G401 (cell line): ENCODE measurements at places on chromosomes 7 and 10.
A peak's percentile ranks its signal among the peaks of the same experiment; 100 is the strongest.

DNA sequence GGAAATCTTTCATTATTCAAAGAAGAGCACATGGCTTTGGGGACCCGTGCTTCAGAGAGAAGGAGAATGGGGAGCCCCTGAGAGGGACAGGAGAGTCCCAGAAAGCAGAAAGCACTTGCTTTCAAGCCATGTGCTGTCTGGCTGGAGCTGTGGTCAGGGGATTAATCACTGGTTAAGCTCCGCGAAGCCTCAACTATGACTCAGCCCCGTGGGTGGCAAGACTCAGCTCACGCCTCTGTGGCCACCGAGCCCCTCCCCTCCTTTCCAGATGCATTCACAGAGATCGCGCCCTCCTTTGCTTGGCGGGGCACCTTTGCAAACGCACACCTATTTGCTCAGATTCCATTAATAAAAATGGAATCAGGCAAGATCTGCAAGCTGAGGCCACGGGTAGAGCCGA is 202.9 kb upstream of the TCERG1L start:
- DNase-seq = no peak

DNA sequence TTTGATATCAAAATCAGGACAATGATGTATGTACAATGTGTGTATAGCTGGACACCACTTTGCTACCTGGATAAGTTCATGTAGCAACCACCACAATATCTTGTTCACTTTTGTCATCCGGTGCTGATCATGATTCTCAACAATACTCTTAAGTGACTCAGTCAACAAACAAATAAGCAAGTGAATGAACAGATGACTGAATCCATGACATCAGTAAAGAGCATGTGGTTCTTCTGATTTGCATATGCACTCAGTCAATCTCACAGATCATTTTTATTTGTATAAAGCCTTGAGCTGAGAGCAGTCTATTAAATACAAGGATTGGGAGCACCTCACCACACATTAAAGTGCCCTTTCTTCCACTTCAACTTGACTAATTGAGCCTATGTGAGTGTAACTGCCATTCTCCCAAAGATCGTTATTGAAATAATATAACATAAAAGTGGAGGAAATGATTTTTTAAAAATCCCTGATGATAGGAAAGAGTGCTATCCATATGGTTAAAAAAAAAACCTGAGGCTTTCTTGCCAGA is 69.5 kb downstream of the NPSR1 start:
- peak; percentile 63 for DNase-seq

- no peak for DNase-seq
Measured at GRCh38 chr10:944034-944831, 12.7 kb upstream of the LARP4B start.

GRCh38 chr10:3759397-3759796 is 25.6 kb downstream of the KLF6 start:
- DNase-seq = no peak

DNA sequence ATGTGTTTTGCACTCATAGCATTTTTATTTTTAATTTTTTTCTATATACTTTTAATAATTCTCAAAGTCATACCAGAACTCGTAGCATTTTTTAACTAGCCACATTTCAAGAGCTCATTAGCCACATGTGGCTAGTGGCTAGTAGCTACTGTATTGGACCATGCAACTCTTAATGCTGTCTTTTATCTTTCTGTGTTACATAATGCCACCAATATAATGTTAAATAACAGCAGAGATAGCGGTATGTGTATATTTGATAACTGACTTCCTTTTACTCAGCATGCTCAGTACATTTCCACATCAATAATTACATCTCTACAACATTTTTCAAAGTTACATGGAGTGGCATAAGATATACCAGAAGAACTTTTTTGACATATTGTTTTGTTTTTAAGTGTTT is 91.4 kb downstream of the CDK13 start:
- no peak for DNase-seq

GRCh38 chr7:67983486-67983885 is 986.9 kb downstream of the TYW1 start:
- DNase-seq = no peak

GRCh38 chr7:148754912-148755311 is 56.2 kb downstream of the CUL1 start:
- DNase-seq = no peak

DNA sequence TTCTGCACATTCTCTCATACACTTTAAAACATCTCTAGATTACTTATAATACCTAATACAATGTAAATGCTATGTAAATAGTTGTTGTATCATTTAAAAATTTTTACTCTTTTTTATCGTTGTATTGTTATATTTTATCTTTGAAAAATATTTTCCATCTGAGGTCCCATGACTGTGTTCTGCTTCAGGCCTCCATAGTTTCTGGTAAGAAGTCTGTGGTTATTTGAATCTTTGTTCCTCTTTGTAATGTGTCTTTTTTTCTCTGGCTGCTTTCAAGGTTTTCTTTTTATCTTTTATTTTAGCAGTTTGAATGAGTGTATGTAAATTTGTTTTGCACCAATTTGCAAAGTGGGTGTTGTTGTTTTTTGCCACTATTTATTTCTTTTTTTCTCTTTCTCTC is 263.1 kb downstream of the RPS24 start:
- no peak for DNase-seq

DNA sequence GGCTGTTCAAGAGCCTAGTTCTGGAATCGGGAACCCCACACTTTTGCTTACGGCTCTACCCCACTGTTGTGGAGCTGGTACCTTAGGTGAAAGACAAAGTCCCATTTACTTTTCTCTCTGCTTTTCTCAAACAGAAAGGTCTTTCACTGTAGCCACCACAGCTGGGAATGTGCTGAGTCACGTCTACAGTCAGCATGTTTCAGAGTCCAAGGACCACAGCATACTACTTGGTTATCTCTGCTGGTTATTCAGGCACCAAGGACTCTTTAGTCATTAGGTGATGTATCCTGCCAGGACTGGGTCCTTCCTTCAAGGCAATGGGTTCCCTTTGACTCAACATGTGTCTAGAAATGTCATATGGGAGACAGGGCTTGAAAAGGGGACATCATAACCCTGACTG is 266.8 kb upstream of the STEAP1 start:
- no peak for DNase-seq
